ENCODE measurements at places on chromosomes 16 and 17.

DNA sequence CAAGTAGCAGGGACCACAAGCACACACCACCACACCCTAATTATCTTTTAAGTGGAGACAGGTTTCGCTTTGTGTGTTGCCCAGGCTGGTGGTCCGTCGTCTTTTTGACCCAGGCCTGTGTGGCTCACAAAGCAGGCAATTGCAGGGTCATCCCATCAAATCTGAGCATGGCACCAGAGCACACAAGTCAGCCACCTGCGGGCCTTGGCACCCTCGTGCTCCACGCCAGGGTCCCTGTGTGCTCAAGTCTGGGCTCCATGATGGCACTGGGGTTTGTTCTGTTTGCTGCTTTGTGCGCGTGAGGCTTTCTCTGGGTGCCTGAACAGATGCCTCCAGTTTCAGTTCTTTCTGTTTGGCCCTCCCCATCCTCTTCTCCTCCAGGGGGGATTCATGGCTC is 2.4 kb upstream of the CAPN15 start:
- DNase-seq = no peak

- DNase-seq = no peak
These were observed 73.1 kb downstream of the USP32 start for GRCh38 chr17:60318830-60319229.

DNA sequence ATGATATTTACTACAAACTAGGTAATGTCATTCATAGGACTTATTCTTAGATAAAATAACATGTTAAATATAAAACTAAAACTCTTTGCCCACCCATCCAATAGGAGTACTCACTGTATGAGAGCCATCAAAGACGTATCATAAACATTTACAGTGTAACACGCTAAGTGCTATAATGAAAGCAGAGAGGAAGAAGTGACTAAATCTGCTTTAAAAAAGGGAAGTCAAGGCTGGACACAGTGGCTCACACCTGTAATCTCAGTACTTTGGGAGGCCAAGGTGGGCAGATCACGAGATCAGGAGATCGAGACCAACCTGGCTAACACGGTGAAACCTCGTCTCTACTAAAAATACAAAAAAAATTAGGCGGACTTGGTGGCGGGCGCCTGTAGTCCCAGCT is 32.4 kb downstream of the SPAG9 start:
- DNase-seq = no peak

GRCh38 chr17:10295728-10296343 is 77.0 kb downstream of the MYH13 start:
- DNase-seq = peak; percentile 12

GRCh38 chr16:64596196-64596595 is 525.7 kb downstream of the CDH11 start:
- no peak for DNase-seq

DNA sequence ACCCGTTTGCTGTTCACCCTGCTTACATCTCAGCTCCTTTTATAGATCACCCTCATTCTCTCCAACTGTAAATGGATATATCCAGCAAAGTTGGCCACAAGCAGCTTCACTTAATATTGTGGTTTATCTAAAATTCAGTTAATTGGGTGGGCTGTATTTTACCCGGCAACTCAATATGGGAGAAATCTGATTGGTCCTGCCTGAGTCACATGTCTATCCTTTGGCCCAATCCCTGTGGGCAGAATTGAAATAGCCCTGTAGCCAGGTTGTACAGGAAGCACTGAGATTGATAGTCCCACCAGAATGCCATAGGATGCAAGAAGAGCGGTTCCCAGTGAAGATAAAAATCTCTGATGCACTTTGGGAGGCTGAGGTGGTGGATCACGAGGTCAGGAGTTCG is 73.2 kb downstream of the AIPL1 start:
- DNase-seq = no peak

DNA sequence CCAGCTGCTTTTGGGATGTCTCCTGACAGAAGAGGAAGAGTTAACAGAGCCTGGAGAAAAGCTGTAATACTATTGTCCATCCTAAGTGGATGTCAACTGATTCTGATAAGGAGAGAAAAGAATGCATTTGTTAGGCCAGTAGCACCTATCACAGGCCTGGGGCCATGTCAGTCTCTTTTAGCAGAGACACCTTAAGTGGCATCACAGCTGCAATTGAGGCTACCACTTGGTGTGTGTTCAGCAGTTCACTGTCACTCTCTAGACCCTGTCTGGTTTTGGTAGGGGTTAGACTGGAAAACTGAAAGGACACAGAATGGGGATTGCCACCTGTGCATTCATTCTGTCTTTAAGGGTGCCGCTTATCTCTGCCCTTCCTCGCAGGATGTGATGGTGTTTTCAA is 42.0 kb downstream of the PSMD12 start:
- no peak for DNase-seq

GRCh38 chr17:65388911-65389310 is 172.5 kb downstream of the AXIN2 start:
- DNase-seq = no peak

GRCh38 chr17:50355701-50356341 is 9.9 kb downstream of the XYLT2 start:
- no peak for DNase-seq

Measured in stimulated activated CD8-positive, alpha-beta memory T cell treated with anti-CD3 and anti-CD28 coated beads, Interleukin-7, amount 100 ng/mL, for 24 hours (primary cell).